ENCODE measurements at places on chromosomes 1 and 21. TPM values are rescaled to one million over a fixed set of nuclear protein-coding genes. Genes with fewer than 3 reads are reported as not detected.
A peak's percentile ranks its signal among the peaks of the same experiment; 100 is the strongest.

SYPL2 gene
- total RNA-seq, result 0.45 TPM

IRF6 gene
- total RNA-seq, result 30.3 TPM

TSSK3 gene
- total RNA-seq, result not detected

DNA sequence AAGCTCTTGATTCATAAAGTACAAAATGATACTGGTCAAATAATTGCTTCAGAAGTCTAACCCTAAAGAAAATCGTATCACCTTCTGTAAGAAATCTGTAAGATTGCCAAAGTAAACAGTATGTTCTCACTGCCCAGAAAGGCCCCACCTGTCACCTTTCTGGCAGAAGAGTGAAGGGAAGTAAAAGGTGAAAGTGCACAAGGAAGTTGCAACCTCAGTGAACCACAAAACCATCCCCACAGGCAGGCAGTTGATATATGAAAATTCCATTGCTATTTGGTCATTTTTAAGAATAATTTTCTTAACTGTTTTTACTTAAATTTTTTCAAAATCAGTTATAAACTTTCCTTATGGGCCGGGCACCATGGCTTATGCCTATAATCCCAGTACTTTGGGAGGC, 48.5 kb upstream of the FBXO28 start:
- peak; percentile 82 for DNase-seq

KRTAP10-6 gene
- not detected for total RNA-seq

PLEKHN1 gene
- 2.6 TPM for total RNA-seq

REG4 gene
- total RNA-seq, result not detected

GRCh38 chr1:11855430-11855829, 3.3 kb downstream of the NPPB start:
- no peak for DNase-seq

DNA sequence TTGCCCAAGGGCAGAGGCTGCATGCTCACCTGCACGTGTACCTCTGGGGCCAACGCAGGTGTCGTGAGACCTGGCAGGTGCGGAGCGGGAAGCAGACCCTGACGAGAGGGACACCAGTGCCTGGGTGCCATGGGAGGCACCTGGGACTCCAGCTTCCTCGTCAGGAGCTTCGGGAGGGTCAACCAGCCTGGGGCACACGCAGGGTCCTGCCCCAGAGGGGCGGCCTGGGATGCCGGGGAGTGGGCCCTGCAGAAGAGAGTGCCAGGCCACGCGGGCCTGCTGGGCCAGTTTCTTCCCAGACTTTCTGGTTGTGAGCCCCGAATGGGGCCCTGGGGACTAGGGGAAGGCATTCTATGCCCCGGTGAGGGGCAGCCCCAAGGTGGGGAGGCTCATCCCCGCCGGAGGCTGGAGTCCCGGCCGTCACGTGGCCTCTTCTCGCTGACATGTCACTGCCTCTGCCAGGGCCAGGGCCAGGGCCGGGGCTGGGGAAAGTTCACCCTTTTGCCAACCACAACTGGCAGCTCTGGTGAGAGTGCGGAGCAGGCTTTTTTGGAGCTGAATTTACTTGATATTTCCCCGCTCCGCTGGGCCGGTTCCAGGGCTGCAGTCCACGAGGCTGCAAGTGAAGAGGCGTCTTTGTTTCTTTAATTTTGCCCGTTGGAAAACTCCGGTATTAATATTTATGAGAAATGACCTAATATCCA, 38.5 kb upstream of the ACTRT2 start:
- DNase-seq, result no peak

DNA sequence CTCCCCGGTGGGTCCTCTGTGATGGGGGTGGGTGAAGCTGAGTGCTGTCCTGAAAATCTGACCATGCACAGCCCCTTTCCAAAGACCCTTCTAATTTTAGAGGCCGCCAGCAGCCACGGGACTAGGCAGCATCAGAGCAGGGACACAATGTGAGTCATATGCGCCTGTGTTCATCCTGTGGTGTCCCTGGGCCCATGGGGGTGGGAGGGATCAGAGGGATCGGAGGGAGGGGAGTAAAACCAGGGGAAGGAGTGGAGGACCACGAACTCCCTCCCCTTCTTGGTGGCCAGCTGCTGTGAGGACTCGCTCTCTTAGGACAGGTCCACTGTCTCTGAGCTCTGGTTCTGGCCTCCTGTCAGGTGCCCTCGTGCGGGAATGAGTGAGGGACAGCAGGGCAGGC, 61.5 kb downstream of the ADARB1 start:
- no peak for DNase-seq

KRTAP12-2 gene
- total RNA-seq, result not detected

RGS16 gene
- total RNA-seq, result under 0.01 TPM

GRCh38 chr1:19877821-19878636, 4.2 kb upstream of the OTUD3 start:
- peak; percentile 59 for DNase-seq

GRCh38 chr1:94031154-94031553, 89.8 kb downstream of the ABCA4 start:
- DNase-seq, result no peak

DNA sequence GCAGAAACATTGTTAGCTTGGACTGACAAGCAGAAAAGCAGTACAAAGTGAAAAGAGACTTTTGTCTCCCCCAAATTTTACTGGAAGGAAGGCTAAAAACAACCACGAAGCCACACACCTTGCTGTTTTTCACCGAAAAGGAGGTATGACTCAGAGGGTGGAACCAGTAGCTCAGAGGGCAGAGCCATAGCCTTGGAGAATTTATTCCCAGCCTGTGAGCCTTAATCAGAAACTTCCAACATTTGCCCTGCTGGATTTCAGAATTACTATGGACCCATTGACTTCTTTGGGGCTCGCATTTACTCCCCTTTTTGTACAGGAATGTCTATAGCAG, 32.0 kb downstream of the RPS6KC1 start:
- peak; percentile 13 for DNase-seq

GRCh38 chr1:68516066-68516465, 19.2 kb upstream of the DEPDC1 start:
- no peak for DNase-seq

DNA sequence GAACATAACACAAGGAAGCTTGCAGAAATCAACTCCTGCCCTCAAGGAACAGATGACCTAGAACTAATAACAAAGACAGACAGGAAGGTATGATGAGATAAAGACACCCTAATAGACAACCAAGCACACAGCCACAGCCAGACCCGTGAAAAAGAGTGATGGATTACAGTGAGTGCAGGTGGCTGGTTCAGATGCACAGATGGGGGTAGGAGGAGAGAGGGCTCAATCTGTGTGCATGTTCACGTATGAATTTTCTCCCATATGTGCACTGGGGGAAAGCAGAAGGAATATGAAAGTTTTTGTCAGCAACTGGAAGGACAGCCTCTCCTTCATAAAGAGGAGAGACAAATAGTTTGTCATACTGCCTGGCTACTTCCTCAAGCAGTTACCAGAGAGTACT, 367.1 kb downstream of the PBX1 start:
- DNase-seq, result no peak

- DNase-seq, result peak; percentile 22
Observed at GRCh38 chr1:182051938-182052337, 9.6 kb downstream of the ZNF648 start.

DNA sequence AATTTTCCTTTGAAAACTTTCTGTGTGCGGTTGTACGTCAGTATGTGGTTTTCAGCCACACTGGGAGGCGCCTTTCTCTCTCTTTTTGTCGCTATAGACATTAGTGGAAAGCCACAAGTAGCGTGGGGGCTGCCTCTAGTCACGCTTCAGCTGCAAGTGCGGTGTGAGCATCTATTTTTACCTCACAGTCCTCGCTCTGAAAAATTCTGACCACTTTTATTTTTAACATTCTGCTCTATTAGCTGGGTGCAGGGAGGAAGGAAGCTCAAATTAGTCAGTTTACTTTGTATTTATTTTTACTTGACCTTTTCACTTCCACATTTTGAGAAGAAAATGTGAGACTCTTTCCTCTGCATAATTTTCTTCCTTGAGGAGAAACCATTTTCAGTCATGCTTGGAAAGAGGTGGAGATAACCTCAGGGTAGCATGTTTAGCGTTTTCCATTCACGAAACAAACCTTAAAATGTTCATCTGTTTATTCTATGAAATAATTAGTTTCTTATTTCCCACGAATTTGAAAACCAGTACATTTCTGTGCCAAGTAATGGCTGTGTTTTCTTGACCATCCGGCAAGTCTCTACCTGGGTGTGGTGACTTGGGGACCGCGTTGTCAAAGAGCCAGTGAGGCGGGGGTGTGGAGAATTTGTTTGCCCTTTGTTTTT, 35.6 kb downstream of the ADARB1 start:
- DNase-seq, result no peak

- no peak for DNase-seq
Observed at GRCh38 chr1:184596950-184597645, 157.6 kb downstream of the EDEM3 start.

DNA sequence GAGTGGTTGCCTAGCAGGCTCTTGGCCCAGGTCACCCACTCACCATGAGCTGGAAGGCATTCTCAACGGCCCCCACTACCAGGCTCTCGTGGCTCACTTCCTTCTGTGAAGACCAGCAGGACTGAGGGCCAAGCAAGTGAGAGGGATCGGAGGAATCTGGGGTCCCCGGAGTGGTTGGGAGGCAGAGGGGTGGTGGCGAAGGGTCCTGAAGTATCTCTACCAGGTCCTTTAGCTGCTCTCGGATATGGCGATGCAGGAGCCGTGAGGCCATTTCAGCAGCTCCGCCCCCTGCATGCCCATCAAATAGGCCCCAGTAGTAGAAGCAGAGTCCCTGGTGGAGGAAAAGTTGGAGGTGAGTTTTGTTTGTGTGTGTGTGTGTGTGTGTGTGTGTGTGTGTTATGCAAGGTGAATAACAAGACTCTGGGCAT, 2.4 kb downstream of the PPM1J start:
- no peak for DNase-seq

DNA sequence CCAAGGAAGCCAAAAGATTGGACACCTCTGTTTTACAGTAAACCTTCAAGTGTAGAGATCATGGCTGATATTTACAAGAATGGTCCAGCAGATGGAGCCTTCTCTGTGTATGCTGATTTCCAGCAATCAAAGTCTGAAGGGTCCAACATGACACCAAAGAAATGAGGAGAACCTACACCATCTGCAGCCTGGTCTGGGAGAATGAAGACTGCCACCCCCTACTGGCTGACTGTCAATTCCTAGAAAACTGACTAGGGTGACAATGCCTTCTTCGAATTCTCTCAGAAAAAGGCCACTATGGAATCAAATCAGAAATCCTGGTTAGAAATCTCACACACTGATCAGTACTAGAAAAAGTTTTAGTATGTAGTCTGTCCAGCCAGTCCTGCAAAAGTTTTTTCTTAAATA, 83.3 kb downstream of the CDC42BPA start:
- peak; percentile 82 for DNase-seq

SPRR3 gene
- total RNA-seq, result not detected

GRCh38 chr1:89206373-89206772, 7.6 kb upstream of the GBP4 start:
- DNase-seq, result no peak

- no peak for DNase-seq
Observed at GRCh38 chr1:150808121-150808520, at the start of gene CTSK. Gene CTSK, minus strand, starts transcription at chr1:150808260. Its CDS starts 1,455 bp downstream, at chr1:150806805.

GPR161 gene
- total RNA-seq, result 10.4 TPM

DNA sequence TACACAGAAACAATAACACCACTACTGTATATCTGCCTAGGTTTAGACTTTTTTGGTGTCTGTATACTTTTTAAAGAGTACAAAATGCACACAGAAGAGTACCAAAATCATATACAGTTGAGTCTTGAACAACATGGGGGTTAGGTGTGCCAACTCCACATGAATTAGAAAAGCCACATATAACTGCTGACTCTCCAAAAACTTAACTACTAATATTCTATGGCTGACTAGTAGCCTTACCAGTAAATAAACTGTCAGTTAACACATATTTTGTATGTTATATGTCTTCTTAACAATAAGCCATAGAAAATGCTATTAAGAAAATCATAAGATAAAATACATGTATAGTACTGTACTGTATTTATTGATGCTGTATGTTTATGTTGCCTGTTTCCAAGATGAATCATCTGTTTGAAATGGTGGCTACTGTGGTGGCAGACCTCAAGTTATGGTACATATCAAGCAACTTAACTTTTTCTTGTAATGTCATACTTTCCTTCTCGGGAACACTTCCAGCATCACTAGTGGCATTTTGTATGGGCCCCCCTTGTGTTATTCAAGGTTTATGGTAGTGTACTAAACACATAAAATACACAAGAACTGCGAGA, 71.2 kb downstream of the LHX4 start:
- no peak for DNase-seq

DNA sequence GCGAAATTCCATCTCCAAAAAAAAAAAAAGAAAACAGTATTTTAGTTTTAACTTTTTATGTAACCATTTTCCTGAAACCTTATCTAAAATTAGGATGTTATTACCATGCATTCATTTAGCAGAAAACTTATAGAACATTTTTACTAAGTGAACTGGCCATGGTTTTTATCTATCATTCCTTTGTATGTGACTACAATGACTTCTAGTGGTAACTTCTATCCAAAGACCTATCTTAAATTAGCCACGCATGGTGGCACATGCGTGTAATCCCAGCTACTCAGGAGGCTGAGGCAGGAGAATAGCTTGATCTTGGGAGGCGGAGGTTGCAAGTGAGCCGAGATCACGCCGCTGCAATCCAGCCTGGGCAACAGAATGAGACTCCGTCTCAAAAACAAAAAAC, 11.4 kb downstream of the GGPS1 start:
- DNase-seq, result no peak
